ENCODE measurements at places on chromosomes 3 and 15.

GRCh38 chr3:112605285-112605684 lies 35.7 kb downstream of the CCDC80 start:
- DNase-seq: no peak

DNA sequence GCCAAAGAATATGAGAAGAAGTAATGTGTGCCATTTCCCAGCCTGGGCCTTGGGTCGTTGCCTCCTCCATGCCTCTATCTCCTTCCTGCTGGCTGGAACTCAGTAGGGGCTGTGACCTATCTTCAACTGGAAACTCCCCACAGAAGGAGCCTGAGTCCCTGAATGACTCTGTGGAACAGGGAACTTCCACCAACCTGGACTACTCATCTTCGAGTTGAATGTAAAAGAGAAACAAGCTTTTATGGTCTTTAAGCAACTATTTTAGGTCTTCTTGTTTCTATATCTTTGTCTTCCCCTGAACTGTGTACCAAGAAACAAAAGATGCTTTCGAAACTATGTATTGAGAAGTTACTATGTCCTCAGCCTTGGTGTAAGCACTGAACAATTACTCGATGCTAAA lies 355.3 kb upstream of the NR2F2 start:
- DNase-seq: no peak

GRCh38 chr3:27209617-27210264 lies 159.4 kb downstream of the NEK10 start:
- no peak for DNase-seq

GRCh38 chr3:19947549-19948225 lies 790 bp downstream of the RAB5A start:
- DNase-seq: no peak

DNA sequence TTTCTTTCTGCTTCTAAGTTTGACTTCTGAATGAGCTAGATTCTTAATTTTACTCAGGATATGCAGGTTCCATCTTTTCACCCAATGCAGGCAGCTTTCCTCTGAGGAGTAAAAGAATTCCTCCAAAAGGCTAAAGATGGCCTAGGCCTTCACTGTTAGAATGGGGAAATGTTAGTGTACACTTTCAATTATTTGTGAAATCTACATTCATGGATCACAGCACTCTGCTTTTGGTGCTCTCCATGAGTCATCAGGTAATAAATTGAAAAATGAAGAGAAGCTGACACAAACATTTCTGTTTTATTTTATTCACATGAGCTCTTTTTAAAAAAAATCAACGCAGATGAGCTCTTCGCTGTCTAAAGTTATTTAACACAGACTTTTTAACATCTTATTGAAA lies 502.5 kb upstream of the GOLIM4 start:
- no peak for DNase-seq

- no peak for DNase-seq
Observed at GRCh38 chr3:169435193-169435592, 228.3 kb downstream of the MECOM start.

- no peak for DNase-seq
Observed at GRCh38 chr15:82875411-82876003, 66.1 kb downstream of the WHAMM start.

GRCh38 chr3:188559072-188559429 lies 405.1 kb downstream of the LPP start:
- DNase-seq: no peak

GRCh38 chr3:17162116-17162515 lies 277.4 kb downstream of the PLCL2 start:
- no peak for DNase-seq

Measured in stimulated activated CD8-positive, alpha-beta memory T cell treated with anti-CD3 and anti-CD28 coated beads, Interleukin-4, amount 100 ng/mL, for 24 hours (primary cell).